ENCODE measurements at places on chromosomes 16 and 17. TPM values are rescaled to one million over a fixed set of nuclear protein-coding genes. Genes with fewer than 3 reads are reported as not detected.

RNF112 gene
- 0.10 TPM for total RNA-seq

CLEC3A gene
- 0.23 TPM for total RNA-seq

SLC12A3 gene
- total RNA-seq: 0.15 TPM

ORAI3 gene
- total RNA-seq: 26.9 TPM

SPATA22 gene
- not detected for total RNA-seq

ITGAD gene
- total RNA-seq: not detected

OR3A2 gene
- total RNA-seq: not detected

VWA3A gene
- not detected for total RNA-seq

COASY gene
- total RNA-seq: 76.7 TPM

SLC52A1 gene
- 0.54 TPM for total RNA-seq

G6PC1 gene
- 0.08 TPM for total RNA-seq

SPAG5 gene
- total RNA-seq: 152 TPM

TPSG1 gene
- total RNA-seq: 4.6 TPM

SPECC1 gene
- 80.8 TPM for total RNA-seq

TMEM219 gene
- 161 TPM for total RNA-seq

MAF gene
- total RNA-seq: 0.46 TPM

BICDL2 gene
- total RNA-seq: 0.21 TPM

GIT1 gene
- 94.6 TPM for total RNA-seq

CCDC200 gene
- not detected for total RNA-seq

MAPT gene
- total RNA-seq: 0.59 TPM

CCT6B gene
- 1.5 TPM for total RNA-seq

FZD2 gene
- total RNA-seq: 35.4 TPM

CES4A gene
- total RNA-seq: 6.1 TPM

Measured in Panc1 (cell line).